ENCODE measurements at places on chromosomes 7 and 10.

DNA sequence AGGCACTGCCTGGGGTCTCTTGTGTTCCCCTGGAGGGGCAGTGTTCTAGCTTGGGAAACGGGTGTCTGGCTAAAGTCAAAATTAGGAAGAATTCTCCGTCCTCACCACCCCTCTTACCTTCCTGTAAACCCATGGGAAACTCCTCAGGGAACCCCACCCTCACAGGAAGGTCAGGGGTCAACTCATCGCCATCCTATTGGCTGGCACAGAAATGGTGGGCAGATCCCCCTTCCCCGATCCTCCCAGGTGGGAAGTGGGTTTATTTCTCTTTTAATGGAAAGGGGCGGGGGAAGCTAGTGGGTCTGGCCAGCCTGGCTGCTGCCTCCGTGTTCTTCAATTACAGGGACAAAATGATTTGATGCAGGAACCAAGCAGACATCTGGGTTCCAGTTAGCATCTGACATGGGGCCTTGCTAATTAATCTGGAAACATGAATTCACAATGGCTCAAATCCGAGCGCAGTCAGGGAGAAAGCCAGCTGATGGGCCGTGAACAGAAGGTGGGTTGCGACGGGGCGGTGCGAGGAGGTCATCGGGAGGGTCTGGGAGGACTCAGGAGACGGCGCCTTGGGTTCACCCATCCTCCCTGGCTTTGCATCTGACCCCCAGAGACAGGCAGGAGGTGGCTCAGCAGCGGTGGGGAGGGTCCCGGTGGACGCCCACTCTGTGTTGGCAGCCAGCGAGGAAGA lies 66.6 kb downstream of the SLIT1 start:
- ATAC-seq, result no peak

DNA sequence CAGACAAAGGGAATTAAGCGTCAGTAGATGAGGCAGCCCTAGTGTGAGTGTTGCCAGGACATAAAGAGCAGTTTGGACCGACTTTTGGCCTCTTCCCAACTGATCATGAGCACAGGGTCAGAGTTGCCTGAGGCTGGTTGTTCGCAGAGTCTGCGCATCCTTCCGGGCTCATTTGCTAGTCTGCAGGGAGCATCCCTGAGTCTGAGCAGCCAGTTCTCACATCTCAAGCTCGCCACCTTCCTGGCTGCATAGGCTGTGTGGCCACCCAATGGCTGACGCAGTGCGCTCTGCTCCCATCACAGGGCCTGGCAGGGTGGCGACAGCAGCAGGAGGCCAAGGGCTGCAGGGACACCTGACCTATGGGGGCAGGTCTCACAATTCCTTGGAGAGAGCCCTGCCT lies 5.0 kb downstream of the GAD2 start:
- ATAC-seq, result no peak

DNA sequence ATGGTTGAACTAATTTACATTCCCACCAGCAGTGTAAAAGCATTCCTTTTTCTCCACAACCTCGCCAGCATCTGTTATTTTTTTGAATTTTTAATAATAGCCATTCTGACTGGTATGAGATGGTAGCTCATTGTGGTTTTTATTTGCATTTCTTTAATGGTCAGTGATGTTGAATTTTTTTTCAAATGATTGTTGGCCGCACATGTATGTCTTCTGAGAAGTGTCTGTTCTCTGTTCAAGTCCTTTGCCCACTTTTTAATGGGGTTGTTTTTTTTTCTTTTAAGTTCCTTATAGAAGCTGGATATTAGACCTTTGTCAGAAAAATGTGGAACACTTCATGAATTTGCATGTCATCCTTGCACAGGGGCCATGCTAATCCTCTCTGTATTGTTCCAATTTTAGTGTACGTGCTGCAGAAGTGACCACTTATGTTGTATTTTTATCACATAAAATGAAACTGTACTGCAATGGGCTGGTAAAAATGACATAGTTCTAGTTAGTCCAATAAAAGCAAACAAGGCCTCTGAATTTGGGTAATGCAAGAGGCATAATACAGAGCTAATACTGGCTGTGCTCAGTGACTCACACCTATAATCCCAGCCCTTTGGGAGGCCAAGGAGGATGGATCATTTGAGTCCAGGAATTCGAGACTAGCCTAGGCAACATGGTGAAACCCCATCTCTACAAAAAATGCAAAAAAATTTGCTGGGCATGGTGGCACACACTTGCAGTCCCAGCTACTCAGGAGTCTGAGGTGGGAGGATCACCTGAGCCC lies 70.3 kb downstream of the ABI1 start:
- ATAC-seq, result no peak

DNA sequence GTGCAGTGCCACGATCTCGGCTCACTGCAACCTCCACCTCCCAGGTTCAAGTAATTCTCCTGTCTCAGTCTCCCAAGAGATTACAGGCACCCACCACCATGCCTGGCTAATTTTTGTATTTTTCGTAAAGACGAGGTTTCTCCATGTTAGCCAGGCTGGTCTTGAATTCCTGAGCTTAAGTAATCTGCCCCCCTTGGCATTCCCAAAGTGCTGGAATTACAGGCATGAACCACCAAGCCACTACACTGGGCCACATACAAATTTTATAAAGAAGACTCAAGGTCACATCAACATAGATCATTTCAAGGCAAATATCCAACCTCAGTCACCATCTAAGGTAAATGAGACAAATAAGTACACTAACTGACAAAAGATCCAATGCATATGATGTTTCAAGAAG lies 32.1 kb downstream of the IGF2BP3 start:
- no peak for ATAC-seq

GRCh38 chr7:33418251-33418701 lies 288.9 kb downstream of the BBS9 start:
- no peak for ATAC-seq

DNA sequence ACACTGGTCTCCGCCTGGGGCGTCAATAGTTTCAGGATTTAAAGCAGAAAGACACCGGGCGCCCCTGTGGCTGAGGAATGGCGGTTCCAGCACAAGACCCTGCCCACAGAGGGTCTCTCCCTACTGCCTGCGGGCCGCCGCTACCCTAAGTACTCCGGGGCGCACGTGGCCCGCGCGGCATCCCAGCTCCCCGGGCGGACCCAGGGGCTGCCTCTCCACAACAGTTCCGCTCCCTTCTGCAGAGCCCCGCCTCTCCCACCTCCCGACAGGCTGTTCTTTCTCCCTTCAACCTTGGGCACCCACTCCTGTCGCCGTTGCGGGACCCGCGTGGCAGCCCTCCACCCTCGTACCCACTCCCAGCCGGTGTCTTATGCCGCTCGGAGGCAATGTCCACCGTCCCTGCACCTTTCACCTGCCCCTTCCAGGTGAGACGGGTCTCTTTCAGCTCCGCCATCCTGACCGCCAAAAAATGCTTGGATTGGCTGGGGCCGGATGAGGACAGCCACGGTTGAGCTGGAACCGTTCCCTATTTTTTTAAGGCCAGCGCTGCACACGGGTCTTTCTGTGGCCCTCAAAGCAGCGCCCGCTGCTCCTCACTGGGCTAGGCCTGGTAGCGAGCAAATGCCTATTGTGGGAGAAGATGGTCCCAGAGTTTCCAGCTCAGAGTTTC lies 1.6 kb upstream of the NKX2-3 start:
- ATAC-seq, result no peak

- no peak for ATAC-seq
Measured at GRCh38 chr10:59512951-59513350, 150.6 kb upstream of the FAM13C start.

DNA sequence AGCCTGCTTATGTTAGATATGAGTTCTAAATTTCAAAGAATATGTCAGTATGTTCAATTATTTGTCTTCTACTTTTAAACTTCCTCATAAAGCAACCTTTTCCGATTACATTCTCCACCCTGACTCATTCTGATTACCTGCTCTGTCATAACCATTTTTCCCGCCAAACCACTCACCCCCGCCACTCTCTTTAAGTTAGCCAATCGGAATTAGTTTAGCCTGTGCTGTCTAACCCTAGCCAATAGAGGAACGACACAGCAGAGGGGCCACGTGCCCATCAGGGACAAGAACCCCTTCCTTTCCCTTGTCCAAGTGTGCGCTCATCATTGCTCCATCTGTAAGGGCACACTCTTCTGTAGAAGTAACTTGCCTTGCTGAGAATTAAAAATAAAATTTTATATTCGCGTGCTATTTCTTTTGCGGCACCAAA lies 91.4 kb downstream of the CCDC71L start:
- no peak for ATAC-seq

- no peak for ATAC-seq
Measured at GRCh38 chr10:29951441-29951931, 107.9 kb downstream of the JCAD start.

DNA sequence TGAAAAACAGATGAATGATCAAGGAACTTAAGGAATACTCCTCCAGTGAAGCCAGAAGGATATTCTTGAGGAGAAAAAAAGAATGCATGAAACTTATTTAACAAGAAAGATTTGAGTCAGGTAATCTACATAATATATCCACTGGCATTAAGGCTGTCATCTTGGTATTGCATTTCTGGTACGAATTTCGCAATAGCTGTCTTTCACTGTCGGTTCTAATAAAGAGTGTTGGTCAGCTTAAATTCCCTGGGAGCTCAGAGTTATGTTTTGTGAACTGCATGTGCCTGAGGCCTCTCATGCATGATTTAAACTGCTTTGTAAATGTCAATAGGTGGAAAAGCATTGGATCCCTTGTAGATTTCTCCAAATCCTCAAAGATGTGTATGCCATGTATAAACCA lies 565.3 kb upstream of the GALNT17 start:
- ATAC-seq, result no peak

- ATAC-seq, result no peak
Measured at GRCh38 chr10:104816501-104816900, 175.4 kb downstream of the SORCS3 start.

- no peak for ATAC-seq
Measured at GRCh38 chr7:147089608-147090007, 973.0 kb downstream of the CNTNAP2 start.

- peak; percentile 47 for ATAC-seq
Measured at GRCh38 chr10:89346405-89347254, 18.8 kb downstream of the IFIT3 start.

GRCh38 chr7:14639329-14639728 lies 263.2 kb downstream of the DGKB start:
- ATAC-seq, result peak; percentile 13

GRCh38 chr7:79132844-79133451 lies 320.5 kb downstream of the MAGI2 start:
- ATAC-seq, result no peak

DNA sequence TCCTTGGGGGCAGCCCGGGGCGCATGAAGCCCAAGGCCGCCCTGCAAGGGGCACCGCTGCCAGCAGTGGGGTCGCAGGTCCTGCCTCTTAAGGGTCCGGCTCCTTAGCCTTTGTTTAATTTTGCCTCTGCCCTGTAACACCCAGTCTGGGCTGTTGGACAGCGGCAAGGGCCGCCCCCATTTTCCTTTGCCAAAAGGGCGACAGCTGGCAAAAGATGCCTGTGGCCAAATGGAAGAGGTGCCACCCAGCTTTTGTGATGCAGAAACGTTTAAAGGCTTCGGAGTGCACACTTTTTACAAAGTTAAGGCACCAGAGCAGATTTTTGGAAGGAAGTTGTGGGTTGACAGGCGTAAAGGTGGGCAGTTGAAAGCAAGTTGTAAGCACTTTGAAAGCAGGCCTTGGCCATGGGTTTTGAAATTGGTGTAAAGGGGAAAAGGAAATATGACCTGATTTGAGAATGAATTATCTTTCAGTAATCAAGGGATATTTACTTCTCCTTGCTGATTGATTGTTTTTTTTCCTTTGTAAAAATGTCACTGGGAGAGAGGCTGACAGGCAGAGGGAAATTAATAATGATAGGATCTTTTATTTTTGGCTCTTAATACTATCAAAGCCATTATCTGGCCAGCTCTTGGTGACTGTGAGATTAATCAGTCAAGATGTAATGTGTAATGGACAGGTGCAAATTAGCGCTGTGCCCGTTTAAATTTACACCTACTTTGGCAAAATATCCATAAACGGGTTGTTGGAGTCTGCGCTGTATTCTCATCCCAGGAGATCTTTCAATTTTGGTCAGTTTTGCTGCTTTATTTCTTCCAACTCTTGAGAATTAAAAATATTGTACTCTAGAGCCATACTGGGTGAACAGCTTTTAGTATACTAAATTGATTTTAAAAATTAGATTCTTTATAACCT lies 1.2 kb downstream of the CASD1 start:
- peak; percentile 15 for ATAC-seq

DNA sequence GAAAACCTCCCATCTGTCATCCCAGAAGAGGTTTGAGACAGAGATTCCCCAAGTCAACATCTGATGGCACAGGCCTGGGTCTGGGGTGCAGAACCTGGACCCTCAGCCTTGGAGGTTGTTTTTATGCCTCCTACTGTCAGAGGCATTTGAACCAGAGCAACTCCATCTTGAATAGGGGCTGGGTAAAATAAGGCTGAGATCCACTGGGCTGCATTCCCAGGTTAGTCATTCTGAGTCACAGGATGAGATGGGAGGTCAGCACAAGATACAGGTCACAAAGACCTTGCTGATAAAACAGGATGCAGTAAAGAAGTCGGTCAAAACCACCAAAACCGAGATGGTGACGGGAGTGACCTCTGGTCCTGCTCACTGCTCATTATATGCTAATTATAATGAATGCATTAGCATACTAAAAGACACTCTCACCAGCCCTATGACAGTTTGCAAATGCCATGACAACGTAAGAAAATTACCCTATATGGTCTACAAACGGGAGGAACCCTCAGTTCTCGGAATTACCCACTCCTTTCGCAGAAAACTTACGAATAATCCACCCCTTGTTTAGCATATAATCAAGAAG lies 92.0 kb downstream of the ITGA8 start:
- ATAC-seq, result no peak

GRCh38 chr10:84415539-84416244 lies 87.3 kb downstream of the CCSER2 start:
- ATAC-seq, result no peak
